CD4-positive, CD25-positive, alpha-beta regulatory T cell (primary cell): ENCODE measurements at places on chromosomes 1 and 21.

DNA sequence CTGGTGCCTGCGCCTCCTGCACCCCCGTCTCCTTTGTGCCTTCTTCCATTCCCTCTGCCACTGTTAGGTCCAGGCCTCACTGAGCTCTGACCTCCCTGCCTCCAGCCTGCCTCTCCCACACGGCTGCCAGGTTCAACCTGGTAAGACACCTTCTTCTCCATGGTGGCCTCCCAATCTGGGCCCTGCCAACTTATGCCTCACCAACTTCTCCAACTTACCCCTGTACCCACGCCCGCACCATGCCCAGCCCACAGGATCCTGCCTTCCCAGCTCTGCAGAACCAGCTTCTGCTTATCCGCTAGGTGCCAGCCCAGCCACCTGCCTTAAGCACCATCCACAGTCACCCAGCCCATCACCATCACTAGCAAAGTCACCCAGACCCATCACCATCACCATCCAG, 37.2 kb downstream of the PDE9A start:
- DNase-seq: no peak

- no peak for DNase-seq
Observed at GRCh38 chr1:171422511-171422910, 62.8 kb upstream of the PRRC2C start.

GRCh38 chr1:46423574-46424240, 29.6 kb downstream of the FAAH start:
- DNase-seq: no peak

DNA sequence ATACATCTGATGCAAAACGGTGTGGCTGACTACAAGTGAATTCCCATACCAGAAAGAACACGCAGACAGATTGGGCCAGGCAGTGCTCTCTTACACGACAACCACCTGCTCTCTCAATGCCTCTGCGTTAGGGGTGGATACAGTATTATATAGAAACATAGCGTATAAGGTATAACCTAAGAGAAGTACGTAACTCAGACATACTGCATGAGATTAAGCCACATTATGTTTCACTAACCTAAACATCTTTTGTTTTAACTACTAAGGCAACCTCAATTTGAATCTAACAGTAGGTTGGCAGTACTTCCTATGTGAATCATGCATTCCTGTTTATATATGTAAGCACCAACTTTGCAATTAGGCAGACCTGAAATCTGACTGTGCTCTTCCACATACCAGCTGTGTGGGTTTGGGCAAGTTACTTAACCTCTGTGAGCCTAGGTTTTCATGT, 58.1 kb upstream of the COA6 start:
- DNase-seq: no peak

DNA sequence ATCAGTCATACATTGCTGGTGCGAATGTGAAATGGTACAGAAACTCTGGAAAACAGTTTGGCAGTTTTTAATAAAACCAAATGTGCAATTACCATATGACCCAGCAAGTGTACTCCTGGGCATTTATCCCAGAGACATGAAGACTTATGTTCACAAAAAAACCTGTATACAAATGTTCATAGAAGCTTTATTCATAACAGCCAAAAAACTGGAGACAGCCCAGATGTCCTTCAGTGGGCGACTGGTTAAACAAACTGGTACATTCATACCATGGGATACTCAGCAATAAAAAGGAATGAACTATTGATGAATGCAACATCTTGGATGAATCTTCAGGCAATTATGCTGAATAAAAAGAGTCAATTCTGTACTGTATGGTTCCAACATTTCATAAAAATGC, 97.8 kb downstream of the DTL start:
- DNase-seq: no peak

GRCh38 chr21:42675403-42675802, 22.0 kb downstream of the PDE9A start:
- no peak for DNase-seq

GRCh38 chr21:39381009-39381408, 32.1 kb upstream of the HMGN1 start:
- no peak for DNase-seq

DNA sequence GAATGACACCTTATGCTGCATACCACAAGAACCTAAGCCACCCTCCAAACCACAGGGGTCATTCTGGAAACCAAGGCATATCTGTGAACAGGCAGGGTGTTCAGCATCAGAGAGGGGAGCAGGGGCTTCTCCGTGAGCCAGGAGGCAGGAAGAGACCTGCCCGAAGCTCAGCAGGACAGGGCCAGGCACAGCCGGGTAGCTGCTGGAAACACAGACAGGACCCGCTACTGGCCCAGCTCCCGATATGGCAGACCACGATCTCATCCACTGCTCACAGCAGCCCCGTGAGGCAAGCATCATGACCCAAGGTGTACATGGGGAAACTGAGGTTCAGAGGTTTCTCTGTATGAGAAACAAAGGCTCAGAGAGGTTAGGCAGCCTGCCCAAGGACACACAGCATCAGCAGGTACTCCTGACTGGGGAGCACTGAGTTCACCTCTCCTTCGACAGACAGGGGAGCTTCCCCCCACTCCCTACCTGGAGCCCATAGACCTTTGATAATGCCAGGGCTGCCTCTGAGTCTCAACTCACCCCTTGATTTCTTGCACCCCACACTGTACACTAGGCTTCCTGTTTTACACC, 317.7 kb downstream of the MATN1 start:
- no peak for DNase-seq

DNA sequence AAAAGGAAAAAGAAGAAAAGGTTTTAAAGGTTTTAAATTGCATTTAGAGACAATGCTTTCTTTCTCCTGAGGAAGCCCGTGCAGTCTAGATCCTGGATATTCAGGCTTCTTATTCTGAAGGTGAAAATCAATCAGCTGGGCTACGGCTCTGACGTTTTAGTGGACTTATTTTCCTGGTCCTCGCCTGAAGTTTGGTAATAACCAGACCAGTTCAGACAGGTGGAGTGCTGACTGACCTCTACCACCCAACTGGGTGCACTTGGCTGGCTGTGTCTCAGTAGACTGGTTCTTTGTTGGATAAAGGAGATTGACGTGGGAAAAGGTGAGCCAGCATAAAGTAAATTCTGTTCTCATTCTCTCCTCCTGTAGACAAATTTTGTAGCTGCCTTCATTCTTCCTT, 7.2 kb upstream of the ATP1A1 start:
- DNase-seq: no peak

DNA sequence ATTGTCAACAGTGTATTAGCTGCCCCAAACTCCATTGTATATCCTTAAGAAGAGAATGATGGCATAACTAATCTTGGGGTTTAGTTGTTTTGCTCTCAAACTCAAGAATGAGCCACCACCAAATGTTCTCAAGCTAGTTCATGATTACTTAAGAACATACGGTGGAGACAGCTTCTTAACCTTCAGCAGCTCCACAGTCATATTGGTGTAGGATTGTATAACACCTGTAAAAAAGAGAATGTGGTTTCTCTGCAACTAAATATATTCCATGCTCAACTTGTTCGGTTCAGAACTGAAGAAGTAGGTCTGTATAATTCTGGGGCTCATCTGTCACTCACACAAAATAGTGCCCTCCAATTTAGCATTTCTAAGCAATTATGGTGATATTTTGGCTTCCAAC, 177.9 kb upstream of the DUSP10 start:
- DNase-seq: no peak

DNA sequence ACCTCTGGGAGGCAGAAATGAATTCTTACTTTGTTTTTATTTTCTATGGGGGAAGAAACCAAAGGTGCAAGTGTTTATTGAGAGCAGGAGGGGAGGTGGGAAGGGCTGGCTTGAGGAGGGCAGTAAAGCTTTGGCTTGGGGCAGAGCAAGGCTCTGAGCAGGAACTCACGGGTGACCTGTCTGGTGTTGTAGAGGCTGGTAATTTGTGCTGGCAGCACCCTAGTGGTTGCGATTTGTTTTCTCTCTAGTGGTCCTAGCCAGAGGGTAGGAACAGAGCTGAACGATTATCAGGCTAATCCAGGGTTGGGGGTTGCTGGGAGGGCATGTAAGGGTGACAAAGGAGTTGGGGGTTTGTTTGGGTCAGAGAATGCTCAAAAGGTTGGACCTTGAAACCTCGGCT, 16.6 kb downstream of the TMCC2 start:
- DNase-seq: no peak

DNA sequence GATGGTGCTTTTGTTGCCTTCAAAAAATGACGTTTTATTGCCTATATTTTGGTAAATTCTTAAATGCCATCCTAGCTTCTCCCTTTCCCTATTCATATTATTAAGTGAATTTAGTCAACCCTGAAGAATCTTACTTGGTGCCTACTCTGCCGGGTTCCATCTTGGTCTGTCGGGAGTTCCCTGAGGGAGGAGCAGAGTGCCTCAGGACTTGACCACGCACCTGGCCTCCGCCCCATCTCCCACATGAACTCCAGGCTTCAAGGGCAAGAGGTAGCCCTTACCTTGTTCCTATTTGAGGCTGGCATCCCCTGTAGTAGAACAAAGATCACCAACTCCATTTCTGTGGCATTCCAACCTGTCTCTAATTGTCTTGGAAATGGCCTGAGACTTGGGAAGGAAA, 21.5 kb downstream of the VANGL2 start:
- no peak for DNase-seq

DNA sequence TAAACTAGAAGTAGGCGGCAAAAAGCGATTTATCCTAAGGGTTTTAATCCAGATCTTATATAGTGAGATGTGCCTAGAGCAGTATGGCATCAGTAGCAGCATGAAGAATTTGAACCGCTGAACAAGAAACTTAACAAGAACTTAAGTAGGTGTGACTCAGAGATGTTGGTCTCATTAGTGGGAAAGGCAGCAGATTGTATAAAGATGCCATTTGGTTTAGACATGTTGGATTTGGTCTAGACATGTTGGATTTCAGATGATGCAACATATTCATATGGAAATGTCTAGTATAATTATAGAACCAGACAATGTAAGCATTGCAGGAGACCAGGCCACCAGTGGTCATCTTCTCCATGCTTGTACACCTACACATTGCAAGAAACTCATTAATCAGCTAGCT, 42.1 kb upstream of the ZP4 start:
- no peak for DNase-seq

DNA sequence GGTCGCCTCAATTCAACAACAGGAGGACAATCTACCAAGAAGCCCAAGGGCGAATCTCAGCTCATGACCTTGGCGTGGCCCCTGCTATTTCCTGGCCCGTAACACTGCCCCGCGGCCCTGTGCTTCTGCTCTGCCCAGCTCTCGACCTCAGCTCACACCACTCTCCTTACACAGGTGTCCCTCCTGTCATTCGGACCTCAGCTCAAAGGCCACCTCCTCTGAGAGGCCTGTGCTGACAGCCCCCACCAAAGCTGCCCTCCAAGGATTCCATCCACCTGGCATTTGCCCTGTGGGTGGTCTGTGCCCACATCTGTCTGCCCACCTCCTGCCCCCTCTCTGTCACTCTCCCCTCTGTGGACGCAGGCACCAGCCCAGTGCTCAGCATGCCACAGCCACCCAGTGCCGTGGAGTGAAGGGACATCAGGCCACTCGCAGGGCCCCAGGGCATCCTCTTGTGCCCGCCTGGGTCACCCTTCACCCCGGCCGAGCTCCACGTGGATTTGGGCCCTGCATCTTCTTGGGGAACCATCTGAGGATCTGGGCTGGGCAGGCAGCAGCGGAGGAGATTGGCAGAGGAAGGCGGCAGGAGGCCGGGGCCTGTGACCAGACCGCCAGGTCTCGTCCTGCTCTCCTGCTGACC, 70.3 kb downstream of the DHRS3 start:
- DNase-seq: no peak

- DNase-seq: no peak
Observed at GRCh38 chr1:3482378-3482849, 27.9 kb downstream of the ARHGEF16 start.

- DNase-seq: no peak
Observed at GRCh38 chr1:165841582-165842017, 14.2 kb downstream of the UCK2 start.

- DNase-seq: no peak
Observed at GRCh38 chr1:32759997-32760623, 57.0 kb downstream of the YARS1 start.
